ENCODE measurements at places on chromosomes 2 and 18.

DNA sequence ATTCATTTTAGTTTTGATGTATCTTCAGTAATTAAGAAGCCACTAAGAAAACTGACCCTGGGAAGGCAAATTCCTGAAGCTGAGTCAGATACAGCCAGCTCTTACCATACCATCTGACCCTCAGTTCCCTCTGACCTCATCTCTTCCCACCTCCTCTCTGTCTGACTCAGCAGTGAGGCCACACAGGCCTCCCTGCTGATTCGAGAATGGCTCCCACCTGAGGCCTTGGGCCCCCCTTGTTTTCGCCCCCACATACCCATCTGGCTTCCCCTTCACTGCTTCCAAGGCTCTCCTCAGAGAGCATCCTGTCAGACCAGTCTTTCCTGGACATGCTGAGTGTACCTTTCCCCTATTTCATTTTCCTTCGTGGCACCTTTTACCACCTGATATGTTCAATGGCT lies 71.0 kb upstream of the CYP1B1 start:
- DNase-seq, result no peak

DNA sequence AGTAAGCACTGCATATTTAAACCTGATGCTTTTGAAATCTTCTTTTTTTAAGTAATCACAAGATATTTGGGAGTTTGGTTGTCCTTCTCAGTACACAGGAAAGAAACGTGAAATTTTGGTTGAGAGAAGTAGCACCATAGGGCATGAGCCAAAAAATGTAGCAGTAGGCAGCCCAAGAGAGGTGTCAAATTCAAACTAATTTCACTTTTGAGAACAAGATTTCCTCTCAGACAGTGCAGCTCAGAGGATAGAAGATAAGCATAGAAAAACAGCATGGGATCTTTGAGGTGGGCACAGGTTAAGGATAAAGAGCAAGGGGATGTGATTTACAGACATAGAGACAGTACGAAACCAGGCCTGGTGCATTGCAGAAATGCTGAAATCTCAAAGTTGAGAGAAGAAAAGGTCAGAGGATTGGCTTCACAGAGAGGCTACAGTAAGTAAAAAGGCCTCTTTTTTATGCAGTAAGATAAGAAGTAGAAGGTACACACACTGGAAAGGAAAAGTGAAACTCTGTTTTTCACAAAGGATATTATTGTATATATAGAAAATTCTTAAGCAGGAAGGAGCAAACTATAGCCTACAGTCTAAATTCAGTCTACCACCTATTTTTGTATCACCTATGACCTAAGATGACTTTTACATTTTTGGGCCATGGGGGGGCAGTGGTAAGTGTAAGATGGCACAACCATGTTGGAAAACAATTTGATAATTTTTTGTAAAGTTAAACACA lies 89.8 kb downstream of the PKP4 start:
- no peak for DNase-seq

- no peak for DNase-seq
Observed at GRCh38 chr2:3403587-3404334, 24.3 kb downstream of the TRAPPC12 start.

GRCh38 chr2:3113769-3114168 lies 263.8 kb downstream of the EIPR1 start:
- DNase-seq, result no peak

- no peak for DNase-seq
Observed at GRCh38 chr18:65968239-65969004, 217.6 kb downstream of the CDH7 start.

- no peak for DNase-seq
Observed at GRCh38 chr18:72555968-72556367, 11.8 kb upstream of the CBLN2 start.

GRCh38 chr2:177610813-177611212 lies 218.2 kb downstream of the AGPS start:
- DNase-seq, result no peak

DNA sequence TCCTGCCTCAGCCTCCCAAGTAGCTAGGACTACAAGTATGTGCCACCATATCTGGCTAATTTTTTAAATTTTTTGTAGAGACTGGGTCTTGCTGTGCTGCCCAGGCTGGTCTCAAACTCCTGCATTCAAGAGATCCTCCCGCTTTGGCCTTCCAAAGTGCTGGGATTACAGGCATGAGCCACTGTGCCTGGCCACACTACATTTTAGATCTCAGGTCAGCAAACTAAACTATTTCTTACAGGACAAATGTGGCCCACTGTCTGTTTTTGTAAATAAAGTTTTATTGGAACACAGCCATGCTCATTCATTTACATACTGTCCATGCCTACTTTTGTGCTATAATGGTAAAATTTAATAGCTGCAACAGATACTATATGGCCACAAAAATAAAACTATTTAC lies 17.8 kb downstream of the INO80D start:
- DNase-seq, result no peak

DNA sequence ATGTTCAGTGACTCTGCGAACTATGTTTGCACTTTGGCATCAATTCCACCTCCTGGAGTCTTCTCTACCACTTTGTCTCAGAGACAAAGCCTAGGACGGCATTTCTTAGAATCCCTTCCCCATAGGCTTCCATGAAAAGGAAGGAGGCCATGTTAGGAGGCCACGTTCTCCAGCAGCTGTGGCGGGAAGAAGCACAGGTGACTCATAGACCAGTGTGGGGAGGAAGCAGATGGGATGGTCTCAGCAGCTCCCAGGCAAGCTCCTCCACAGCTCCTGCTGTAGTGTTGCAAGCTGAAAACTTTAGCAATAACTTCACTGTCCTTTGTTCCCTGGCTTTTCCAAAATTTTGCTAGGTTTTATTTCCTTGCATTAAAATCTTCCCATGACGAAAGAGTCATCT lies 781.3 kb upstream of the ID2 start:
- DNase-seq, result no peak

DNA sequence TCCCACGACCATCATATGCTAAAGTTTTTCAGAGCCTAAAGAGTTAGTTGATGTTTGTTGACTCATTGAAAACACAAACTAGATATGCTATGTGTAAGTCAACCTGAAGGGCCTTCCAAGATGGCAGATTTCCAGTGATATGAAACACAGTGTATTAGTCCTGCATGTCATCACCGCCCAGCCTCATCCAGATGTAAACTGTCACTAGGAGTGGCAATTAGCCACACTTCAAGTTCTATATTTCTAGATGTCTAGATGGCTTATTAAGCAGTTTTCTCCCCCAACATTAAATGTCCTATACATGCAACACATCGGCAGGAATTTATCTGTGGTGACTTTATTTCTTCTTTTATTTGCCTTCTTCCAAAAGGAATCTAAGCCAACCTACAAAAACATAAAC lies 444.1 kb upstream of the SMIM21 start:
- DNase-seq, result no peak

GRCh38 chr2:103401621-103402020 lies 639.8 kb downstream of the TMEM182 start:
- DNase-seq, result no peak

- DNase-seq, result no peak
Observed at GRCh38 chr2:178109813-178110212, 2.4 kb upstream of the RBM45 start.

GRCh38 chr2:85414761-85415553 lies 3.6 kb upstream of the SH2D6 start:
- no peak for DNase-seq

DNA sequence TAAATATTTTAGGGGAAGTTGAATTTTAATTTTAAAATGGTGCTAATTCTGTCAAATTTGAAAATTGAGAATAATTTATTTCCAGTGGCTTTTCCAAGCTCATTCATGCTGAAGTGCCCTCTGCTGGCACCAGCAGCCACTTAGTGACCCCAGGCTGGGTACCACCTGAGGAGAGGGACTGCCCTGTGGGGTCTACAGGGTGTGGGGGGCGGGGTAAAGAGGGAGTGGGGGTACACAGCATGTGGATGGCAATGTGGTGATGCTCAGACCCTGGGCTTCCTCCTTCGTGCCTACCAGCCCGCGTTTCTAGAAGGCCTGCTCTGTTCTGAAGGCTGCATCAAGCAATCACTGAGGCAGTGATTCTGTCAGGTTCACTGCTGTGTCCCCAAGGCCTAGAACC lies 45.1 kb upstream of the SCLY start:
- DNase-seq, result no peak

GRCh38 chr2:148998165-148998830 lies 40.2 kb upstream of the LYPD6B start:
- no peak for DNase-seq

DNA sequence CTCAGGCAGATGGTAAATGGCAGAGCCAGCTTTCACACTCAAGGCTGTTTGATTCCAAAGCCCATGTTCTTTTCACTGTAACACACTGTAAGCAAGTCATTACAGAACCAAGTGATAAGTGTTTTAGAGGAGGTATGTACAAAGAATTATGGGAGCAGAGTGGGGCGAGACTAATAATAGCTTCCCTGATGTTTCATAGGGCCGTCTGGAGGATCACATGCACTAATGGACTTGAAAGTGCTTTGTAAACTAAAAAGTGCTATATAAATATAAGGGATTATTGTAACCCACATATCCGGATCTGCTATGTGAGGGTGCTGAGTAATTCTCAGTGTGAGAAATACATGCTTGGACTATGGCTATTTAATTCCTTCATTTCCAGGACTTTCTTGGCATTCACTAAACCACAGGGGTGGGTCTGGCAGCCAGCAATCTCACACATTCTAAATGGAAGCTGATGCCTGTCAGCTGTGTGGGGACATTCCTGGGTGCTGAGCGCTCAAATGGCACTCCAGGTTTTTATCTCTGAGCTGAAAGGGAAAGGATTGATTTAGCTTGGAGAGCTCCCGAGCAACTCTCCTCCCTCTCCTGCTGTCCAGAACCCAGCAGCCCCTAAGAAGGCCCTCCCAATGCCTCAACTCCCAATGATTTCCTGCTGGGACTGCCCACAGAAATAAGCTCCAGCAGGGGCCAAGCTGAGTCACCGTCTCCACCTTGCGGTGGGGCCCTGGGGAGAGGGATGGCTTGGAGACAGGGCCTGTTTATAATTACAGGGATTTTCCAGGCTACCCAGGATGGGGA lies 222.8 kb downstream of the SOX11 start:
- no peak for DNase-seq

- no peak for DNase-seq
Observed at GRCh38 chr2:85490861-85491755, 47.9 kb upstream of the MAT2A start.

DNA sequence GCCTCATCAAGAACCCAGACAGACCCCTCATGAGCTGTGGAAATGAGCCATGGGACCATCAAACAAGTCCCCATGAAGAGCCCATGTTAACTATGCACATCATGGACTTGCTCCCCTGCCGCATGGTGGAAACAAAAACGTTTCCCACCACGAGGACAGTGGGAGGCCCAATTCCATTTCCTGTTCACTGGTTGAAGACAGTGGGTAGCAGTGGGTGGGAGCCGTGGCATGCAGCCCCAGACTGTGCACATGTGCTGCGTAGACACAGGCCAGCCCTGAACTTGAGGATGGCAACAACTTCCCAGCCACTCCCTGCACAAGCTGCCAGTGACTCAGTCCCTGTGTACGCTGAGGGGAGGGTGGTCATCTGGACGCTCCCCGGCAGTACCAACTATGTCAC lies 108.4 kb upstream of the LMAN1 start:
- no peak for DNase-seq

DNA sequence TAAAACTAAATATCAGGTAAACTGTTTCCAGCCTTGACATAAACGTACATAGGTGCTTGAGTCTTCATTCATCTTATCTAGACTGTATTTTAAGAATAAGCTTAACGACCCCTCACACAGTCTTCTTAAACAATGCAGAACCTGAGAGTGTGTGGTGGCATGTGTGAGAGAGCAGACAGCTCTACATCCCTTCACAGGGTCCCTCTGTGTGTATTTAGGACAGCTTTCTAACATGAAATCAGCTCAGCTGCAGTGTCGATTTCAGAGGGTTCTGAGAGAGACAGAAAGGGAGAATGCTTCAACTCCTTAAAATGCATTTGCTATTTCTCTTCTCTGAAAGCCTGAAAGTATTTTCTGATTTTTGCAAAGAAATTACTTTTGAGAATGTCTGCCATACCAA lies 185.2 kb downstream of the GRB14 start:
- no peak for DNase-seq

GRCh38 chr2:199842631-199843395 lies 8.2 kb downstream of the FTCDNL1 start:
- no peak for DNase-seq

- no peak for DNase-seq
Observed at GRCh38 chr2:116223912-116224311, 1590.6 kb upstream of the DDX18 start.

- DNase-seq, result no peak
Observed at GRCh38 chr2:64652231-64653108, 1.2 kb downstream of the SERTAD2 start.

DNA sequence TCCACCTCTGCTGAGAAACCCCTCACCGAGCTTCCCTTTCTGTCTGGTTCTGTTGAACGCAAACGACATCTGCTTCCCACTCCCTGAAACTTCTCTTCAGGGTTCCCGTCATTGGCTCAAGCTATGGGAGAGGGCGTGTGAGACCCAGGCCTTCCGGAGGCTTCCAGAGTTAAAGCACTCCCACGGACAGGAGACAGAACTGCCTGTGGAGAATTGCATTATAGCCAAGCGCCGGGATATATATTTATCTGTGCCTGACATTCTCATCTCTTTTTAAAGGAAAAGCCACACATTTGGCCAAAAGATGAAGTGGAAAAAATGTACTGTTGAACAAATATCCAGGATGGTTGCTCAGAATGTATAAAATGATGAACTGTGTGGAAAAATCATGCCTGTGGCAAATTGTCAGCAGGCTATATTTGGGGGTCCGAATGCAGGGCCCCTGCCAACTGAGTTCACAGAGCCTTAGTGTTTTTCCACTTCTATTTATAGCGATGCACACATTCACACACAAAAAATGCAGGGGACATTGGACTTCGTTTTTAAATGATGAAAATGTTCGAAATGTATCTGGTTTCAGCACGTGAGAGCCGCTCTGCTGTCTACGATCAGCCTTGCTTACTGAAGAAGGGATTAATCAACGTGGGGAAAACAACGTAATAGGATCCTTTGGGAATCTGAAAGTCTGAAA lies 59.5 kb downstream of the E2F6 start:
- DNase-seq, result no peak

GRCh38 chr2:33644215-33644614 lies 45.1 kb upstream of the FAM98A start:
- no peak for DNase-seq

- no peak for DNase-seq
Observed at GRCh38 chr2:205103699-205104098, 558.4 kb downstream of the PARD3B start.

GRCh38 chr2:207831584-207832248 lies 62.0 kb upstream of the FZD5 start:
- no peak for DNase-seq

GRCh38 chr2:188966079-188966571 lies 8.0 kb upstream of the COL3A1 start:
- no peak for DNase-seq

DNA sequence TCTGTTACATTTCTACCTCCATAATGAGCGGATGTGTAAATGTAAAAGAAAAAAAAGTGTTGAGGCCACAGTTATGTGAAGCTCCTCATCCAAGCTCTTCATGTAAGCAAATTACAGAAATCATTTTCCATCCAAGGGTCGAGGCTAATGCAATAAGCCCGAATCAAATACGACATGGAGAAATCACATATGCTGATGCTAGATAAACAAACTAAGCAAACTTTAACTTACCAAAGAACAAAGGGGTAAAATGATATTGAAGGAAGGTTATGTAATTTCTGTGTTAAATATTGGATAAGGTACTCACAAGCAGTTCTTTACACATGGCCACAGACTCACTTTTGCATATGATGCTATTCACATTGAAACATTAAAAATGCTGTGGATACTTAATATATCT lies 310.2 kb upstream of the ID2 start:
- no peak for DNase-seq

Measured in stimulated activated CD8-positive, alpha-beta memory T cell treated with anti-CD3 and anti-CD28 coated beads, Interleukin-4, amount 100 ng/mL, for 1 hour (primary cell).